ENCODE measurements at places on chromosomes 2 and 18. TPM values are rescaled to one million over a fixed set of nuclear protein-coding genes. Genes with fewer than 3 reads are reported as not detected.

- DNase-seq = no peak
Observed at GRCh38 chr2:111176867-111177266, 56.2 kb downstream of the BCL2L11 start.

Gene GALNT3
- total RNA-seq = 41.5 TPM

Gene STRN
- total RNA-seq = 26.7 TPM

Gene ANTXR1
- 87.8 TPM for total RNA-seq

Gene CACNB4
- 3.3 TPM for total RNA-seq

DNA sequence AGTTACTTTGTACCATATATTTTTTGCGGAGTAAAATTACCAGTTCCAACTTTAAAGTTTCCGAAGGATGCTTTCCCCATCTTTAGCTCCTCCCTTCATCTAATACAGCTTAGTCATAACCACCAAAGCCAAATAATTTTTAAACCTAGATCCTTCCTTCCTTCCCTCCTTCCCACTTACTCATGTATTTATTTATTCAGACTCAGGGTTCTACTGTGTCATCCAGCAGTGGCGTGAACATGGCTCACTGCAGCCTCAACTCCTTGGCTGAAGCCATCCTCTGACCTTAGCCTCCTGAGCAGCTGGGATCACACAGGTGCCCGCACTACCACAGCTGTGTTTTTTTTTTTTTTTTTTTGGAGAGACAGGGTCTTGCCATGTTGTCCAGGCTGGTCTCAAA lies 4.4 kb downstream of the LPIN2 start:
- DNase-seq = no peak

DNA sequence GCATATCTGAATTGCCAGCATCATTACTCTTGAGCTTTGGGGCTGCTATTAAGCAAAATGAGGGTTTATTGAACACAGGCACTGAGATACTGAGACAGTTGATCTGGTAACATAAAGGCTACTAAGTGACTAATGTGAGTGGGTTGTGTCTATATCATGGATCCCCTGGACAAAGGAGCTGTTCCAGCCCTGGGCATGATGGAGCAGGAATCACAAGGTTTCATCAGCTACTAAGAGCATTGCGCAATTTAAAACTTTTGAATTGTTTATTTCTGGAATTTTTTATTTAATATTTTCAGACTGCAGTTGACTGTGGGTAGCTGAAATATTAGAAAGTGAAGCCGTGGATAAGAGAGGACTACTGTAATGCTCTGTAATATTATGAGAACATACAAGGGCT lies 73.5 kb downstream of the MGAT5 start:
- no peak for DNase-seq

Gene ZSWIM2
- total RNA-seq = not detected

DNA sequence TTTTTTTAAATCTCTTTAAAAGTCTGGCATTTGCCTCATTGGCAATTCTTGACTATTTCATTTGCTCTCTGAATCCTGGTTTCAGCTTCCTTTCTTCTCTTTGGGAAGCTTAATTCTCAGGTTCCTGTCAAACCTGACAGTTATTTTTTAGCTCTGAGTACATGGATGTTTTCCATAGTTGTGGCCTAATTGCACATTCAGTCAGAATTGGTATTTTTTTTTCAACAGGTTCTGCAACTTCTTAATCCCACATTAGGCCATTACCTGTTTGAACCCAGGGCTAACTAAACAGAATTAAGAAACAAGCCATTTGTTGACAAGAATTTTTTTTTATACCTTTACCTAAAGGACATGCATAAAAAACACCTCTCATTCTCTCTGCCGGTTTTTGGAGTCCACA lies 338.8 kb downstream of the SETBP1 start:
- no peak for DNase-seq

DNA sequence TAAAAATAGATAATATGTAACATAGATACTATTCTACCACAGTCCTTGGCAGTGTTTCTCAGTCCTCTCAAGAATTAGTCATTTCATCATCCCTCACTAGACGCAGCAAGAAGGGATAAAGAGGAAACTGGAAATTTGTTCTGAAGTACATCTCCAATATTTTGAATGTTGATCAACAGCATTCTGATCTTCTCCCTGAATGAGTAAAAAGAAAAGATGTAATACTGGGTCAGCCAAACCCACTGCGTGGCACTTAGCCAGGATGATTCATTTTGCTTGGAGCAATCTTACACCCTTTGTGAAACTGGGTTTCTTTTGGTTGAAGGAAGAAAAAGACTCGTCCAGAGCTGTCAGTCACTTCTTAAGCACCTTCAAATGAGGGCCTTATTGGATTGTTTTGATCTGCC lies 54.1 kb downstream of the TAF1B start:
- DNase-seq = peak; percentile 86

DNA sequence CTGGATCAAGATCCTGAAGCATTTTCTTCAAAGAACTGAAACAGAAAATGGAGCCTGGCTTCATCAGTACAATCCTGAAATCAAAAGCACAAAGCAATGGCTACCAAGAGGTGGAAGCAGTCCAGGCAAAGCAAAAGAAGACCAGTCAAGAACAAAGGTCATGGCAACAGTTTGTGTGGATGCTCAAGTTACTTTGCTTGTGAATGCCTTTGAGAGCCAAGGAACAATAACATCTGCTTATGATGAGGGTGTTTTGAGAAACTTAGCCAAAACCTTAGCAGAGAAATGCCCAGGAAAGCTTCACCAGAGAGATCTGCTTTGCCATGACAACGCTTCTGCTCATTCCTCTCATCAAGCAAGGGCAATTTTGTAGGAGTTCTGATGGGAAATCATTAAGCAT lies 723.1 kb downstream of the TMEM182 start:
- no peak for DNase-seq

GRCh38 chr2:233981574-233982420 lies 64.6 kb downstream of the TRPM8 start:
- no peak for DNase-seq

Gene MYO7B
- 0.78 TPM for total RNA-seq

DNA sequence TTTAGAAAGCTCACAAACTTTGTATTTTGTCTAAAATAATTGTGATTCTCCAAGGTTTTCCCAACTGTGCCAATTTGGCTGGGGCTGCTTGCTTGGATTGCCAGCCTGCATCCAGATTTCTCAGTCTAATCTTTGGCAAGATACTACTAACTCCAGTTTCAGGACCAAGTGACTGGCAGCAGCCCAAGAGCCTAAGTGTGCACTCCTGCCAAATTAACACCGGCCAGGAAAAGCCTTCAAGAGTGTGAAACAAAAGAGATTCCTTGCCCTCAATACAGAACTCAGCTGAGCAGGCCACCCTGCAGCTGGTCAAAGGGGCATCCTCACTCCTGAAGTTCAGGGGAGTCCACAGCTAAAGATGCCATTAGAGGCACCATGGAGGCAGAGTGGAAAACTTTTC lies 589.0 kb upstream of the ACVR2A start:
- DNase-seq = peak; percentile 45

Gene TTC27
- 29.4 TPM for total RNA-seq

- DNase-seq = no peak
Observed at GRCh38 chr2:11430729-11431128, 35.2 kb downstream of the E2F6 start.

- DNase-seq = no peak
Observed at GRCh38 chr2:60353406-60353800, 200.1 kb downstream of the BCL11A start.

Gene LIPG
- 6.2 TPM for total RNA-seq

- DNase-seq = no peak
Observed at GRCh38 chr18:63676526-63677323, 15.0 kb upstream of the SERPINB3 start.
